Stimulated activated CD8-positive, alpha-beta memory T cell treated with anti-CD3 and anti-CD28 coated beads, Interleukin-7, amount 100 ng/mL, for 4 hours (primary cell): ENCODE measurements at places on chromosomes 5 and 9.

GRCh38 chr5:83354958-83355357 is 116.6 kb upstream of the VCAN start:
- DNase-seq: no peak

GRCh38 chr9:21154018-21154608 is 12.3 kb downstream of the IFNA21 start:
- DNase-seq: no peak

DNA sequence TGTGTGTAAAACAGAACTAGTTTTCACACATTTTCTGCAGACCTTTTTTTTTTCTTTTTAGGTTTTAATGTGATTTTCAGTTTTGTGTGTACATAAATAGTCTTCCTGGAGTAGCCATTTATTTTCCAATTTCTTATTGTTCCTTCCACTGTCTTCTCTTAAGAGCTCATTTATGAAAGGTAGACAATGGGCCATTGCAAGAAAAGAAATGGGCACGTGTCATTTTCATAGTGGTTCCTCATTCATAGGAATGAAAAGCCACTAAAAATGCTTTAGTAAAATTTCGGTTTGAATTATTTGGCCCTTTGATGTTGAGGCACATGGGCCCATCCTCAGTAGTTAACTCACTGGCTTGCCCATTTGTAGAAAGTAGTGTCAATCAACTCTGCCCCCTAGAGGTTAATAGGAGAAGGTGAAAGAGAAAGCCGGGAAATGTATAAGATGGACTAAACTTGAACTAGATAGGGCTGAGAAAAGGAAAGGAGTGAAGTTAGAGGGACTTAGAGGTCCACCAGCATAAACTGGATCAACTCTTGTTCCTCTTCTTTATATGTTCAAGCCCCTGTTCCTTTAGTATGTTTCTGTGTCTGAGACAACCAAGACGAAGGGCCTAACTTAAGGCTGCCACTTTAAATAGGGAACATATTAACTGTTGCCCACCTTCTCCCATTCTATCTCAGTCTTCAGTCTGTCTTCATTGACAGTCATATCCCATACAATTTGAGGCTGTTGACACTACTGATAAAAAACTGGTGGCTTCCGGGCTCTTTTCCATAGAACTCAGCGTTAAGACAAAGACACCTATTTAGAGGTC is 72.6 kb downstream of the SMARCA2 start:
- DNase-seq: no peak

DNA sequence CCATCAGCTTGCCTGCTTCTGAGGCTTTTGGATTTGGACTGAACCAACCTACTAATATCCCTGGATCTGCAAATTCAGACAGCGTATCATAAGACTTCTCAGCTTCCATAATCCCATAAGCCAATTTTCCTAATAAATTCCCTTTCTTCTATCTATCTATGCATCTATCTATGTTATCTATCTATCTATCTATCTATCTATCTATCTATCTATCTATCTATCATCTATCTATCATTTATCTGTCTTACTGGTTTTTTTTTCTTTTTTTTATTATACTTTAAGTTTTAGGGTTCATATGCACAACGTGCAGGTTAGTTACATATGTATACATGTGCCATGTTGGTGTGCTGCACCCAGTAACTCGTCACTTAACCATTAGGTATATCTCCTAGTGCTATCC is 2045.4 kb upstream of the CDH6 start:
- DNase-seq: no peak

DNA sequence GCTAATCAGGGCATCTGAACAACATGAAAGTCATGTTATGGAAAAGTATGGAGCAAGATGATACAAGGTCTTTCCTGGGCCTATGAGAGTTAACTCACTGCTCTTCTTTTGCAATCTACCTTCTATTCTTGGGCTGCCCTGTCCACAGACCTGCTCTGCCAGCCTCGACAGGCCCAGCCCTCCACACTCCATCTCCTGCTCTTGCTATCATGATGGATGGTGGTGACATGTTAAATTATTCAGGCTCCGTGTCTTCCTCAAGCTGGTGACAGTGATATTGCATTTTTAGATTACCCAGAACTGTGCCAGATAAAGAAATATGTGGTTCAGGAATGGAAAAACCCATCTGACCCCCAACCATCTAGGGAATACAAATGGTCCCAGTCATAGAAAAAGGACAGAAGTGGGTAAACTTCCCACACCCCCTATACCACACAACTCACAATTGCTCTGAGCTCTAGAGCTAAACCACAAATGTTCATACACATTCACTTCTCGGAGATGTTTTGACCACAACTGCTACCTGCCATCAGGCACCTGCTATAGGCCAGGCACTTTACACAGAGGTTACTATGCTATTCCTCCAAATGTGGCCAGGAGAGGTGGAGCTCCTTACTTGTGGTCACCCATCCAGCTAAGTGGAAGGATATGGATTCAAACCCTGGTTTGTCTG is 311.3 kb downstream of the ASTN2 start:
- no peak for DNase-seq

- DNase-seq: no peak
Measured at GRCh38 chr9:7721291-7721690, 78.3 kb downstream of the DMAC1 start.

GRCh38 chr9:106322706-106323245 is 540.2 kb upstream of the ZNF462 start:
- no peak for DNase-seq

DNA sequence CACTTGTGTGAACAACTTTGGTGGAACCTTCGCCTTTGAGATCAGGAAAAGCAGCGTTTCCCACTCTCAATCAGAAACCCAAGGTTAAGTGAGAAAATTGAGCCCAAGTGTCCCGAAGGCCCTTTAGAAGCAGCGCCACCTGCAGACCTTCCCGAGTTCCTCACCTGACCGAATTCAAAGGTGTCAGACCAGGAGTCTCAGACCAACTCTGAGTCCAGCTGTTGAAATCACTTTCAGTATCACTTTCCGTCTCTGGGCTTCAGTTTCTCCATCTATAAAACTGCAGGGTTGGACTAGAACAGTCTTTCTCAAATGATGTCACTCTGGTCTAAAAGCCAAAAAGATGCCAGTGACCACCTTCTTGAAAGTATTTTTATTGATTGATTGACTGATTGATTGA is 31.7 kb upstream of the GRHPR start:
- no peak for DNase-seq

DNA sequence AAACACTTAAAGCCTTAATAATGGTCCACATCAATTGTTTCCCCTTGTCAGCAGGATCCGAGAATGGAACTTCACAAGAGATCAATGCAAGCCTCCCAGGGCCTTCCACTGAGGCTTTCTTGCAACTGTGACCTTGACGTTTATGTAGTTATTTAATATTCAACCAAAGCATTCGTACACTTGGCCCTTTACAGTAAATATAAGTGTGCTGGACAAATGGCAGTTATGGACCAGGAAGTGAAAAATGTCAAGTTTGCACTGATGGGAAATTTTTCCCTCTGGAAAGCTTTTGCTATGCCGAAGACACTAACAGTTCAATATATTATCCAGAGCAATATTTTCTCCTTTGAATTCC is 101.8 kb downstream of the TTLL11 start:
- DNase-seq: no peak

DNA sequence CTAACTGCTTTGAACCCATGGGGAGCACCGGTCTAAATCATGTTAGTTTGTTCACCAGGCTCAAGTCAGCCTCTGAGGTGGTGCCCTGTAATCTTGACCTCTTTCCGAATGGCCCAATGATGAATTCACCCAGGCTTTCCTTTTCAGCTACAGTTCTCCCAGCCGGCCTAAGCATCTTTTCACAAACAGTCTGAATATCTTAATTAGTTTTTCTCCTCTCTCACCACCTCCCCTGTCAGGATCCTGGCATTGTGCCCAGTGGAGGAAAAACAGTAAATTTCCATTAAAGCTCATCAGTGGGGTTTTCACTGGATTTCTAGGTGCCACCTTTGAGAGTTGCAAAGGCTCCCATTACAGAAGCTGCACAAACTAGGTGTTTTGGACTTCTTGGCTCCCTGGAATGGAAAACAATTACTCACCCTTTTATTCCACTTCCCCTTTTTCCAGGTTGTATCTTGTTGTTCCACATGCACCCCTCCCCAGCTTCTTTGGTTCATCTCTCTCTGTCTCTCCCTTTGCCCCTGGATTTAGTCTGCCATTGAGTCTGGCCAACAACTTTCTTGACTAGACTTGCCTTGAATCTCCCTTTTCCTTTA is 69.4 kb upstream of the ADAMTSL1 start:
- DNase-seq: no peak

GRCh38 chr5:76544268-76544926 is 78.8 kb downstream of the F2RL2 start:
- DNase-seq: peak; percentile 24

DNA sequence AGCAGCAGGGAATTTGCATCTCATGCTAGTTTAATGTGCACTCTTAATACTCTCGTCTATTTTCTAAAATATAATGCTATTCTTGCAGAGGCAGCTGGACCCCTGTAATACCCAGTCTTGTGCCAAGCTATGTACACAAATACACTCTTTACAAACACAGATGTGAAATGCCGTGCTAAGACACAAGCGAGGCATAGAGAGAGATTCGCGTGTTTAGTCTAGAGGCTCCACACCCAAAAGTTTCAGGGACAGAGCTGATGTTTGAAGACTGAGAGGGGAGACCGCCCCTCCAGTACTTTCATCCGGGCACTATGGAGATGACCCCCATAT is 1.2 kb downstream of the DPYSL3 start:
- DNase-seq: no peak

- no peak for DNase-seq
Measured at GRCh38 chr9:121825031-121825691, 173.7 kb downstream of the DAB2IP start.

GRCh38 chr9:118533850-118534249 is 829.6 kb downstream of the TLR4 start:
- DNase-seq: no peak

GRCh38 chr5:108655750-108656450 is 91.8 kb upstream of the FER start:
- no peak for DNase-seq

- no peak for DNase-seq
Measured at GRCh38 chr5:6484446-6484845, 35.8 kb downstream of the UBE2QL1 start.

- no peak for DNase-seq
Measured at GRCh38 chr9:15333376-15333881, 26.4 kb upstream of the TTC39B start.

GRCh38 chr9:94892675-94893074 is 166.2 kb downstream of the AOPEP start:
- no peak for DNase-seq

- no peak for DNase-seq
Measured at GRCh38 chr9:31355159-31355882, 1029.1 kb upstream of the ACO1 start.

DNA sequence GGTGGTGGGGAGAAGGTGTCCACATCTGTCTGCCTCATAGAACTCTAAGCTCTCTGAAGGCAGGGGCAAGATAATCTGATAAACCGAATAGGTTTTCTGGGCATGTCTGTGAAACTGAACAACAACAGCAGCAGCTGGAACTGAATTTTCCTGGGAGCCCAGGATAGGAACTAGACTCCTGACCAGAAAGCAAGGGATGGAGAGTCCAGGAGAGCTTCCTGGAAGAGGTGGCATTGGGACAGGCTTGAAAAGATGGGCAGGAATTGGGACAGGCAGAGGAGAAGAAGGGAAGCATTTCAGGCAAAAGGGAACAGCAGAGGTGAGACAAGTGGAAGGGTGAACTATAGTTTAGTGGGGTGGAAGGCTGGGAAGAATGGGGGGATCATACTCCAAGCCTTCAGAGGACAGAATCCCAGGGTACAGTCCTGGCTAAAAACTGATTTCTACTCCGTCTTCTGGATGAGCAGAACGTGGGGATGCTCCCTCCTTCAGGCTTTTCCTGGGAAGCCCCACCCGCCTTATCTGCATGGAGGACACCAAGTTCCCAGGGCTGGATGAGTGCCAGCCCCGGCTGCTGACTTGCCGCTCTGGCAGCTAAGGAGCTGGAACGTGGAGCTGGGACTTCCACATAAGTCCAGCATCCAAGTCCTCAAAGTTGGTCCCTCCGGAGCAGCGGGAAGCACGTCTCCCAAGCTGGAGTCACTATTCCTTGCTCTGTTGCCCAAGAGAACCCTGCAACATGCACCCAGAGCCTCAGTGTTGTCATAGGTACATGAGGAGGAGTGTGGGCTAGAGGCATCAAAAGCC is 13.9 kb upstream of the KIF12 start:
- DNase-seq: no peak

DNA sequence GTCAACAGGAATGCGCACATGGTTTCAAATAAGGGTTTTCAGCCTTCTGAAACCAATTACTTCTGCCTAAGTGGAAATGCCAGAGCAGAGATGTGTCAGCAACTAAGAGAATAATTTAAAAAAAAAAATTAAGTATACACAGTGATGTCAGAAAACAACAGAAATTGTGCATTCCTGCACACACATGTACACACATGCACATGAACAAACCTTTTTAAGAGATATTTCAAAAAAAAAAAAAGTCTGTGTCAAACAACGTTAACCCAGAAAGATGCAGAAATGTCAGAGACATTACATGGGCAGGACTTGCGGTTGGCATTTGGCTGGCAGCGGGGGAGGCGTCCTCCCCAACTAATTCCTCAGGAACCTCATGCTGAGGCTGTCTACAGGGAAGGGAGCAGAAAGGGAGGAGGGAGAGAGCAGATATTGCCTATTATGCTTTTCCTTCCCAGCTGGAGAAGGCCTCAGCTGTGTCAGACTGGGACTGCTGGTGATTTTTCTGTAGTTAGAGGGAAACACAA is 536.9 kb upstream of the WWC1 start:
- DNase-seq: no peak

- no peak for DNase-seq
Measured at GRCh38 chr9:132586830-132587591, 4.6 kb downstream of the BARHL1 start.
